ENCODE measurements at places on chromosomes 1 and 21. TPM values are rescaled to one million over a fixed set of nuclear protein-coding genes. Genes with fewer than 3 reads are reported as not detected.

GRCh38 chr1:62207187-62207586, 12.5 kb downstream of the L1TD1 start:
- no peak for DNase-seq

The STXBP3 gene
- 59.8 TPM for total RNA-seq

GRCh38 chr1:13820456-13820855, 120.5 kb downstream of the PRDM2 start:
- no peak for DNase-seq

The CD101 gene
- 3.0 TPM for total RNA-seq

DNA sequence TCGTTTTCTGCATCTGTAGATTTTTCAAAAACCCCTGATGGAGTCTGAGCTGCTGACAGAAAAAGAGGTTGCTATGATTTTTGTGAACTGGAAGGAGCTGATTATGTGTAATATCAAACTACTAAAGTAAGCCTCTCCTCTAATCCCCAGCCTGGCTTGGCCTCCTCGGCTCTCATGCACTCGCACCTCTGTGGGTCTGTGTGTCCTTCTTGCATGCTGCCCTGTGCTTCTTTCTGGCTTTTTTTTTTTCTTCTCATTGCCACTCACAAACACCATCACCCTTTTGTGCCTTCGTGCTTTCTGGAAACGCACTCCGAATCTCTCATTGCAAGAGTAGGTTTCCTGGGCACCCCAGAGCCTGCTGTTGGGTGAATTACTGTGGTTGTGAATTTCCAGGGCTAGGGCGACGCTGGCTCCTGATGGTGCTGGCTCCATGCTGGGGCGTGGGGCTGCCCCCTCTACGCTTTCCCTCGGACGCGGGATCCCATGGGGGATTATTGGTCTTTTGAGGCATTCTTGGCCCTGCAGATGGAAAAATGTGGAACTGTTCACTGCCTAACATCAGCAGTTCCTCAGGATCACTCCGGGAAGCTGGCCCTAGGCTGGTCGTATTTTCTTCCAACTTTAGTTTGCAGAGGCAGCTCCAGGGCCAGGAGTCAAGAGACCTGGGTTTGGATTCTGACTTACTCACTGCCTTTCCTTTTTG, 56.8 kb downstream of the ATP5PO start:
- no peak for DNase-seq

- DNase-seq, result no peak
These were observed 39.6 kb downstream of the CAMTA1 start for GRCh38 chr1:6824665-6825368.

The LIN28A gene
- not detected for total RNA-seq

The OVAAL gene
- not detected for total RNA-seq

- no peak for DNase-seq
These were observed 41.2 kb upstream of the B3GALNT2 start for GRCh38 chr1:235545292-235545930.

Data from tongue (tissue), 3 donors.